ENCODE measurements at places on chromosomes 7 and 10.

DNA sequence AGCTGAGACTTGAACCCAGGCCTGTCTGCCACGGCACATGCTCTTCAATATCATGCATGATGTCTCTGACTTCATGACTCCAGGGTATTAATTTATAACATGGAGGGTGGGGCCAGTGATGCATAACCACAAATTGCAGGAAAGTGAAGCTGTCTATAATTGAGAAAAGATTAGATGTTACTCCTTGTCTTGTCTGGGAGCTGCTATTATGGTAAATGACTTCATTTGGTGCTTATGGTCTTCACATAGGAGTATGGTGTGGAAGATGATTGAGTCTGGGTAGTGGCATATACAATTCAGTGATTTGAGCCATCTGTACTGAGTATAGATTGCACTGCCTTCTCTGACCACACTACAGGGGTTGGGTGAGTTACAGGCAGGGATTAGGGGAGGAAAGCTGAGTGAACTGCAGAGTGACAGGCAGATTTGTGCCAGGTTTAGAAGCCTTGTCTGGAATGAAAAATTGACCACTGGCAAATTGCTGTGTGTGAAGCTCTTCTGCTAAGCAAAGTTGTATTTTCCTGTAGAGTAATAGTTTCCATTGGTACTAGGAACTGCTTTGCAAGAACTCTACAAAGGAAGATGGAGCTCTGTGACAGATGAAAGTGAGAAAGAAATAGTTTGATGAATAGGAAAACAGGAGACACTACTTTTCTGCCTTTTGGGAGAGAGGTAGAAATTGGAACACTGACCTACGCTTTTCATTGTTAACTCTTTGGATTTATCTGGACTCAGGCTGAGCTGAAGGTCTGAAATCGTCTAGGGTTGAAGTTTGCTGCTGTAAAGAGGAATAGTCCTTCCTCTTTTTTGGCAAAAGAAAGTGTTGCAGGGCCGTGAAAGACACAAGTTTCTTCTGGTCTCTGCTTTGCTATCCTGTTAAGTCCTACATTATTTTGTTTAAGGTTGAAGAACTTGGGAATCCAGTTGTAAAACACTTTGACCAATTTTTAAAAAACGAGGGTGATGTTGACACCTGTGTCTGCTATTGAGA, 2.7 kb downstream of the SND1 start:
- DNase-seq = peak; percentile 33

DNA sequence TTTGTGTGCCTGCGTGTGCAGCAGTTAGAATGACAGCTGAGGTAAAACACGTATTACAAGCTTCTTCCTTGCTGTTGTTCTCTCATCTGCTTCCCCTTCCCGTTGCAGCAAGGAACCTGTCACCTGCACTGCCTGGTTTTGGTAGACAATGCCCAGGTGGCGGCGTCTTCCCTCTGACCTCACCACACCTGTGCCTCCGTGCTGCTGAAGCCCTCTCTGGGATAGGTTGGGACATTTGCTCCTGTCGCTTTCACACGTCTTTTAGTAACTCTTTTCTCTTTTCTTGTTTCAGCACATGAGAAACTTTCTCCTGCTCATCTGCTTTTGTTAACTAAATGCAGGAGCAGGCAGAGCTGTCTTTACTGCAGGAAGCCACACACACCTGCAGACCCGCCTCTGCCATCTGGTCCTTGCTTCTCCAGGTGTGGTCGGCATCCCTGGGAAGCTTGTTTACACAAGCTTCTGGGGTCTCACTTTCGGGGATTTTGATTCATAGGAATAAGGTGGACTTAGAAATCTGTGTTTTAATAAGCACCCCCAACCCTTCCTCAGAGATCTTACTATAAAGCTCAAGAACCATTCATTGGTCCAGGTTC, 60.7 kb upstream of the EXOC6 start:
- DNase-seq = peak; percentile 84

GRCh38 chr7:43469051-43469450, 113.9 kb upstream of the STK17A start:
- no peak for DNase-seq

- DNase-seq = peak; percentile 24
These were observed 114.0 kb downstream of the BBS9 start for GRCh38 chr7:33243319-33243881.

DNA sequence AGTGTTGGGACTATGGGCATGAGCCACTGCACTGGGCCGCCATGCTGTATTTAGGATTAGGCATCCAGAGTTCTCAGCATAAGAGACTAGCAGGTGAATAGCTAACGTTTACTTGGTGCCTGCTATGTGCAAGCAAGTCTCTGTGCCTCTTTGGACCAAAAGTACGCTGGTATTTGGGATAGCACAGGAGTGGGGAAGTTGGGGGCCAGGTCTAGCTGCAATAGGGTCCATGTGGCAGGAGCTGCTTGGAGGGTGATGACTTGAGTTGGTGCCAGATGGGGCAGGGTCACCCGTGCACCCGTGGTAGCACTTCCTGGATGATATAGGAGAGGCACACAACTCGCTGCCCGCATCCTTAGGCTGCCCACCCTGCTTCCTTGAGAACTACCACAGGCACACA, 22.4 kb downstream of the NACAD start:
- DNase-seq = no peak

- peak; percentile 87 for DNase-seq
These were observed 34.1 kb downstream of the NET1 start for GRCh38 chr10:5446390-5446926.

DNA sequence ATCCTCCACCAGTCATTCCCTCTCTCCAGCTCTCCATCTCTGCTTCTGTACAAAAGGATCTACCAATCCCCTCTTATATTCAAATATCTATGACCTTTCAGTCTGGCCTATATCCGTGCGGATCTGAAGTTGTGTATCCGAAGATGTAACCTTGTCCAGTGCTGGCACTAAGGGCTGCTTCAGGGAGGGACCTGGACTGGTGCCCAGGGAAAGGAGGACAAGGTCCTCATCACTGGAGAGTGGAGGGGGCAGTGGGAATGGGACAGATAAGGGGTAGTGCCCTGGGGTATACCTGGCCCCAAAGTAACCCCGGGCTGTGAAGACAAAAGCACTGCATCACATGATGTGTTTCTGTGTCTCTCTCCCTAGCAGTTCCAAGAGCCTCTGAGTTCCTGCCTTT, 1.8 kb downstream of the TMEM225B start:
- DNase-seq = no peak

GRCh38 chr10:69965086-69965485, 87.6 kb upstream of the MACROH2A2 start:
- DNase-seq = no peak

DNA sequence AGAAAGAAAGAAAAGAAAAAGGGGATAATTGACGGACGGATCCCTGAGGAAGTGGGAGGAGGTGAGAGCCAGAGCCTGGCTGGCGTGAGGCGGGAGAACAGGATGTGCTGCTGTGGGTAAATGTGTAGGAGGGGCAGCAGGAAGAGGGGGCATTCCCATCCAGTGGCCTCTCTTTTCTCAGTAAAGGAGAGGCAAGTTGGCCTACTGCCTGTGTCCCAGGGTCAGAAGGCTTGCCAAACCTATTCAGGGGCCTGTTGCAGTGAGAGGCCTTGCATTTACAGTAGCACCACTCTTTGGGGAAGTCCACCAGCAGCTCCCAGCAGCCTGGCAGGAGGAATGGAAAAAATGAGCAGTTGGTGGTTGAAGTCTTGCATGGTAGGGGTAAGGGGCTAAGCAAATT, 26.6 kb upstream of the ASCC1 start:
- DNase-seq = no peak

GRCh38 chr7:159094919-159095915, 49.5 kb downstream of the VIPR2 start:
- no peak for DNase-seq

- no peak for DNase-seq
These were observed 6.3 kb upstream of the EMX2 start for GRCh38 chr10:117536072-117536865.

- no peak for DNase-seq
These were observed 70.1 kb upstream of the RAB18 start for GRCh38 chr10:27433976-27434375.

DNA sequence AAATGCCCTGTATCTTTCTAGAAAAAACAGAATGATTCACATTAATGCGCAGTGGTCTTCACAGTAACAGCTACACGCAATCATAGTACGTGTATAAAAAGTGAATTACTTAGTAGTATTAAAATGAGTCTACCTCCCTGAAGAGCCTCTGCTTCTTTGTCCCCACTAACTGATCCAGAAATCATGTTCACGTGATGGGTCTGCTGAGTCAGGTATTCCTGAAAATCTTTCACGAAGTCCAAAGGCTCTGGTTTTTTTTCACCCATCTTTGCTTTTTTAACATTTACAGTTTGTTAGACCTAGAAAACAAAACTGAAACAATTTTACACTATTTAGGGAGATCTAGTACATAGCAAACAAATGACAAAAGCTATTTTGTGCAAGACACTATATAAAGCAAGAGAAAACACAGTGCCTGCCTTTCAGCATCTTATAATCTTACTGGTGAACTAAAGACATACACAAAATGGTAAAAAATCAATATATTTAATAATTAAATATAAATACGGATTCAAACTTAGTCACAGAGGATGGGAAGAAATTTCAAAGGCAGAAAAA, 10.2 kb downstream of the IKZF5 start:
- no peak for DNase-seq

DNA sequence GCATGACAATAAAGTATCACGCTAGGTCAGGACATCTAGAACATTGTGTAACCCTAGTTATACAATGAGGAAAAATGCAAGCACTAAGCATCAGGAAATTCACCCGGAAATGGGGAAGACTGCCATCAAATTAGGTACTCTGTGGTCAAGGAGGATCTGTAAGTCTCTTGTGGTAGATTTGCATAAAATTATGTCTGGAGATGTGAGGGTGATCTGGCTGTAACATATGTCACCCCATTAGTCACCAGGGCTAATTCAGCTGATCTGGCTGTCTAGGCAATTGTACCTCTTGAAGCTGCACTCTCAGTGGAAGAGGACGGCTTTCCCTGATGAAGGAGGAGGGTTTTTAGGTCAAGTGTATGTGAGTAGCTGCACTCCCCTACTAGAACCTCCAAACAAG, 14.8 kb downstream of the AKR1D1 start:
- DNase-seq = no peak

DNA sequence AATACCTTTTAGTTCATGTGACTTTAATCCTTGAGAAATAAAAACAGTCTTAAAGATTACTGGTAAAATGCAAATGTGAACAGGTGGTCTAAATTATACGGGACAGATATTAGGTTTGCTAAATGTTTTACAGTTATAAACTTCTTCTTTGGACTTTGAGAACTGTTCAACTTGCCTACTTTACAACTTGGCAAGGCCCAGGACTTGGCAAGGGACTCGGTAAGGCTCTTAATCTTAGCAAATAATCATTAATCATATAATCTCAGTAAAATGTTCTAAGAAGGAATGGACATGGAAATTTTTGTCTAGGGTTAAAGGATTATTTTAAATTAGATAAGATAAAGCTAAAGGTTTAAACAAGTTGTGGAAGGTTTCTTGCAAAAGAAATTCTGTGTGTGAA, 4.8 kb upstream of the UBE2D4 start:
- DNase-seq = no peak

- no peak for DNase-seq
These were observed 445.6 kb downstream of the GFRA1 start for GRCh38 chr10:115827231-115828009.
